ENCODE measurements at places on chromosomes 12 and 14.

DNA sequence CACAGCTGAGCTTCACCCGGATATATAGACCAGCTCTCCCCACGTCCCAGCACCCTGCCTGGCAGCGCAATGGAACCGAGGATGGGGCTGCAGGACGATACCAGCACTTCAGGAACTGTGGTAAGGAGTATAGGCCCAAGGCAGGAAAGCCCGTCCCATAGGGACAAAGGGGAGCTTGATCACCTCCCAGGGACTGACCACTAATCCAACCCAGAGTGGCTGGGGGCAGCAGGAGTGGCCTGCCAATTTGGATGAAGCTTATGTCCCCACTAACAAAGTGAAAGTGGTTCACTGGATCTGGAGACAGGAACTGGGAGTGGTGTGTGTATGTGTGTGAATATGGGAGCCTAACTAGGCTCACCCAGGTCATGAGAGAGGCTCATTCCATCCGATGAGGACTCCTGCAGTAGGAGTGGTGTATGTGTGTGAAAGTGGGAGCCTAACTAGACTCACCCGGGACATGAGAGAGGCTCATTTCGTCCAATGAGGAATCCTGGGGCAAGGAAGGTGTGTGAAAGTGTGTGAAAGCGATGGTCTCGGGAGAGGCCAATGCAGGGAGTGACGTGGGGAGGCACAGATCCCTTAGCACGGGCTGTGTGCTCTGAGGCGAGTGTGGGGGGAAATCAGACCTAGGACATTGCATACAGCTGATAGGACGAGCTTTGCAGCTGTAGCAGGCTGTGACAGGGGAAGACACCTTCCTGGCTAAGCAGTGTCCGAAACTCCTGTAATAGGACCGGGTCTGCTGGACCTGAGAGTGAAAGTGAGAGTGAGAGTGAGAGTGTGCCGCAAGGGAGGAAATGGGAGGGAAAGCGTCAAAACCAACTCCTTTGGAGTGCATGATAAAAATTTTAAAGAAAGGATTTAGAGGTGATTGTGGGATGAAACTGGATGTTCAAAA, 25.7 kb downstream of the KLRK1 start:
- DNase-seq = no peak

GRCh38 chr12:76708296-76708695, 55.6 kb upstream of the ZDHHC17 start:
- no peak for DNase-seq

- no peak for DNase-seq
Measured at GRCh38 chr12:100668945-100669536, 95.6 kb downstream of the GAS2L3 start.

GRCh38 chr14:89650077-89650978, 233.3 kb upstream of the FOXN3 start:
- no peak for DNase-seq

DNA sequence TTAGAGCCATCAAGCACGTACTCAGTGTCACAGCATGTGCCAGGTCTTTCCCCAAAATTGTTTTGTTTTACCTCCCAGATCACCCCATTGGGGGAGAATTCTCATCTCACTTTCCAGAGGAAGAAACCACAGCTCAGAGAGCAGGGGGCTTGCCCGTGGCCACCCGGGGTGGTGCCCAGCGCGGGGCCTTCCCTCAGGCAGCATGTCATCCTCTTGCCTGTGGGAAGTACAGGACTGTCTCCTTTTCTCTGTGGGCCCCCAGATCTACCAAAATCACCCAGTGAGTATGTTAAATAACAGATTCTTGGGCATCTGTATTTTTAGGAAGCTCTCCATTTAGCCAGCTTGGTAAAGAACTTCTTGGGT, 5.9 kb downstream of the RPS6KL1 start:
- DNase-seq = no peak

- peak; percentile 29 for DNase-seq
Measured at GRCh38 chr12:123075646-123076171, 75.2 kb downstream of the PITPNM2 start.

- no peak for DNase-seq
Measured at GRCh38 chr14:23177181-23177580, 6.3 kb downstream of the SLC7A8 start.

DNA sequence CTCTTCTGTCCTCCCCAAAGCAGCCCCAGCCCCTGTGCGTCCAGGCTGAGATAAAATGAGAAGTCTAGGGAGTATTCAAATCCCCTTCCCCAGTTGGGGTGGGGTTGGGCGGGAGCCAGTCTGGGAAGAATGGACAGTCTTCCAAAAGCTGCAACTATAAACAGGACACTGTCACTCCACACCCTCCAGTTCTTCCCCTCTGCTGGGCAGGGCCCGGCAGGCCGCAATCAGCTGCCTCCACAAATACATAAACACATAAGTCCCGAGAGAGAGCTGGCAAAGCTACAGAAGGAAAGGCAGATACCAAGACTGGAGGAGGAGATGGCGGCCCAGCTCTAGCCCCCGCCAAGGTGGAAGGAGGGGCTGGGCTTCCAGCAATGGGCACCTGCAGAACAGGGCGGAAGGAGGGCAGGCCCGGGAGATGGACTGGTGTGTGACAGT, 12.7 kb downstream of the LTBP2 start:
- no peak for DNase-seq

DNA sequence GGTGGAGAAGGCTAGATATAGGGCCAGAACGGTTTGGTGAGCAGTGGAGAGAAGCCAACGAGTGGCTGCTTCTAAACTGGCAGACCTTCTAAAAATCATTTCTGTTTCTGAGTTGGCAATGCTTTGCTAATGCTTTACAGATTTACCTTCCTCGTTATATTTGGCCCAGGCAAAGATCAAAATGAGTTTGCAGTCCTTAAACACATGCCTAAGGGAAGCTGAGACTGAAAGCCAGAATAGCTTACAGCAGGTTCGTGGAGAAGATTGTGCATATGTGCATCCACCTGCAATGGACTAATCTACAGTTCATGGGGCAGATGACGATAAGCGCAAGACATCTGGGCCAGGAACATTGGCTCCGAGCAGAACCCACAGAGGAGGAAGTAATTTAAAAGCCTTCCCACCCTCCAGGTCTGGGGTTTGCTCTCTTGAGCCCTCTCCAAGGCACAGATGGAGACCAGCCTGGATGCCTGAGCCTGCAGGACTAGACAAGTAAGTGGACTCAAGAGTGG, 99.4 kb downstream of the NINJ2 start:
- no peak for DNase-seq

DNA sequence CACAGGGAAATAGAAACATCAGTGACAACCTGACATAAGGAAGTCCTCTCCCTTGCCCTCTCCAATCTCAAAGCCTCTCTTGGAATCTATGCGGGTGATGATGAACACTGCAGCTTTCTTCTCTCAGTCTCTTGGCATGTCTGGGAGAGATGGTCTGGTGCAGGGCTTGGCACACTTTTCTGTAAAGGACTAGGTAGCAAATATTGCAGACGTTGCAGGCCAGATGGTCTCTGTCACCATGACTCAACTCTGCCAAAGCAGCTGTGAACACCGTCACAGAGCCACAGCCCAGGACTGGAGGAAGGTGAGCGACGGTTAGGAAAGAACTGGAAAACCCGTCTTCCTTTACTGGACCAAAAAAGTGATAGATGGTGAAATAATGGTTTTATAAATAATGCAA, 591.0 kb upstream of the TMEM132C start:
- DNase-seq = no peak

GRCh38 chr12:29733060-29733459, 50.7 kb downstream of the TMTC1 start:
- no peak for DNase-seq

DNA sequence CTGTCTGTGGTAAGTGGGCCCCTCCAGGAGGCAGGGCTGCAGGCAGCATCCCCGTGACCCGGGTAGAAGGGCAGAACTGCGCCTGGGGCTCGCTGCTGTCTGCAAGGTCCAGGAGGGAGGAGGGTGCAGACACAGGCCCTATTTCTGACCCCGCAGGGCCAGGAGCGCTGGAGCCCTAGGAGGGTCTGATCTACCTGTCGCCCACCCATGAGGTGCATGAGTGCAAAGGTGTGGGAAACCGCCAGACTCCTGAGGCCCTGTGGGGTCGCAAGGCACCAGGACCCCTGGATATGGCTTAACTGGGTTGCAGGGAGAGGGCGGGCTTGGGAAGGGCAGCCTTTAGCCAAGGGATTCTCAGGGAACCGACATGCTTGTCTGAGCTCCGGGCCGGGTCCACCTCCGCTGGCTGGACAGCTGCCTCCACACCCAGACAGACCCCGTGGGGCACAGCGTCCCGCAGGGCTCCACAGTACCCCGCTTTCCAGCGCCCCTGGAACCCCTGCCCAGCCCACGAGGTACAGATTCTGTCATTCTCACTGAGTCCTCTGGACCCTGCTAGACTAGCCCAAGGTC, 72.9 kb upstream of the TSPAN11 start:
- no peak for DNase-seq

- DNase-seq = no peak
Measured at GRCh38 chr12:80892597-80893445, 44.9 kb downstream of the LIN7A start.

GRCh38 chr14:77570706-77571268, 45.6 kb downstream of the SPTLC2 start:
- DNase-seq = no peak

GRCh38 chr14:91750634-91751198, 18.8 kb upstream of the CATSPERB start:
- DNase-seq = no peak

GRCh38 chr12:77256956-77257355, 191.6 kb upstream of the E2F7 start:
- no peak for DNase-seq

DNA sequence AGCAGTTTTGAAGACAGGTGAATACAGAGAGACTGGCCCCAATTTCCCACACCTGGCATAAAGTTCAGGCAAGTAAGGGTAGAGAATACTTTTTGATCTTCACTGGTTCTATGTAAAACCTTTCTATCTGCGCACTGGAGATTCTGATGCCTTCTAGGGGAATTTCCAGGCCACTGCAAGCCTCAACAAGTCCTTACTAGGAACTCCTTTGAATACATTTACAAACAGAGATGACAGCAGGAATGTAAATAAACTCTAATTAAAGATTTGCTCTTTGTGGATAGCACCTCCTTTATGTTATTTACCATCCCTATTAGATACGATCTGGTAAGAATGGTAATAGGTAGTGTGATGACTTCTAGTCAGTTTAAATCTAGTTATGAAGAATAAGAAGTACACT, 69.2 kb downstream of the NTN4 start:
- DNase-seq = no peak

GRCh38 chr12:130031571-130032189, 127.9 kb upstream of the TMEM132D start:
- no peak for DNase-seq

DNA sequence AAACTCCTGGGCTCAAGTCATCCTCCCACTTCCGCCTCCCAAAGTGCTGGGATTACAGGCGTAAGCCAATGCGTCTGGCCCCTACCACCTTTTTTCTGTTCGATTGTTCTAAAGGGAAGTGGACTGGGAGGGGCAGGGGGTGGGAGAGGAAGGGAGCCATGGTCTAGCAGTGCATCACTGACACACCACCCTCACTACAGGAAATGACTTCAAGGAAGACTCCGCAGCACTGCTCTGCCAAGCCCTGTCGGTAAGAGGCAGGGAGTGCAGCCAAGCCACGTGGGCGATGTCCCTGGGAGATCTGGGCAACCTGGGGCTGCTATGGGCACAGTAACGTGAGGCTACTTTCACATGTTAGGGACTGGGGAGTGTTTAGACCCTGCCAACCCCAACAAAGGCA, 18.0 kb downstream of the LRRC74A start:
- DNase-seq = peak; percentile 18

- no peak for DNase-seq
Measured at GRCh38 chr12:31868965-31869364, 90.2 kb upstream of the RESF1 start.

- no peak for DNase-seq
Measured at GRCh38 chr12:90987101-90987500, 17.7 kb downstream of the EPYC start.

DNA sequence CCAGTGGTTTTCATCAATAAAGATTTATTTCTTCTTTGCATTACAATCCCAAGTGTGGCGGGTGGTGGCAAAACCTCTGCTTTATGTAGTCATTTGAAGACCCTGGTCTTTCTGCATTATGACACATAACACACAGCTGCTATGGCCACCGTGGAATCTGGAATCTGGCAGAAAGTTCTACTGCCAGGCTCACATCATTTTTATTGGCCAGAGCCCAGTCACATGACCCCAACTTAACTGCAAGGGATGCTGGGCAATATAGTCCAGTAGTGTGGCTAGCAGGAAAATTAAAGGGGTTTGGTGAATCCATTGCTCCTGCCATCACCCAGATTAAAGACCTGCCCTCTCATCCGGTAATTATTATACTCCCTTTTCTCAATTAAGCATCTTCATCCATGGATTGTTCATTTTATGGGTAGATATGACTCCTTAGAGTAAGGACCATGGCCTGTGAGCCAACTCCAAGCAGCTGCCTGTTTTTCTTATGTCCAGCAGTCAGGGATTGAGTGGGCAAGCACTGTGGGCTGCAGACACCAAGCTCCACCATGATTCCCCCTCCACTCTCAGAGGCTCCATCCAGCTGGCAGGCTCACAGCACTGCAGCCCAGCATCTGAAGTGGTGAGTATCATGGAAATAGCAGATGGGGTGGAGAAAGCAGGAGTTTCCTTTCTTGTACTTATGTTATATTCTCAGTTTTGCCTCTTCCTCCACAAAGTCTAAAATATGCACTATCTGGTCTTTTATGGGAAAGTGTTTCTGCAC, 1030.7 kb downstream of the AACS start:
- no peak for DNase-seq

DNA sequence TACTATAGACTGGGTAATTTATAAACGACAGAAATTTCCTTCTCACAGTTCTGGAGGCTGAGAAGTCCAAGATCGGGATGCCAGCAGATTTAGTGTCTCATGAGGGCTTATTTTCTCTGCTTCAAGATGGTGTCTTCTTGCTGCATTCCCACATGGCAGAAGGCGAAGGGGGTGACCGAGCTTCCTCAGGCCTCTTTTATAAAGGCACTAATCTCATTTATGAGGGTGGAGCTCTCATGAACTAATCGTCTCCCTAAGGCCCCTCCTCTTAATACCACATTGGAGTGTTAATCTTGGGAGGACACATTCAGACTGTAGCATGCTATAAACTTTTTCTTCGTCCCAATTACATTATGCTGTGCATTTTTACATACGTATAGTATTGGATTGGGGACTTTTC, 200.4 kb upstream of the ARHGAP5 start:
- DNase-seq = no peak

GRCh38 chr14:71931492-71932228, 569 bp upstream of the RGS6 start:
- no peak for DNase-seq

- no peak for DNase-seq
Measured at GRCh38 chr12:23980826-23981225, 31.4 kb upstream of the SOX5 start.

Measured in T-helper 22 cell (primary cell).